ENCODE measurements at places on chromosomes 13 and 19. TPM values are rescaled to one million over a fixed set of nuclear protein-coding genes. Genes with fewer than 3 reads are reported as not detected.

GRCh38 chr13:73633817-73634460 is 500.3 kb downstream of the KLF12 start:
- DNase-seq = no peak

- no peak for DNase-seq
Observed at GRCh38 chr19:4712771-4713170, 10.9 kb downstream of the DPP9 start.

Gene TPTE2
- total RNA-seq = not detected

DNA sequence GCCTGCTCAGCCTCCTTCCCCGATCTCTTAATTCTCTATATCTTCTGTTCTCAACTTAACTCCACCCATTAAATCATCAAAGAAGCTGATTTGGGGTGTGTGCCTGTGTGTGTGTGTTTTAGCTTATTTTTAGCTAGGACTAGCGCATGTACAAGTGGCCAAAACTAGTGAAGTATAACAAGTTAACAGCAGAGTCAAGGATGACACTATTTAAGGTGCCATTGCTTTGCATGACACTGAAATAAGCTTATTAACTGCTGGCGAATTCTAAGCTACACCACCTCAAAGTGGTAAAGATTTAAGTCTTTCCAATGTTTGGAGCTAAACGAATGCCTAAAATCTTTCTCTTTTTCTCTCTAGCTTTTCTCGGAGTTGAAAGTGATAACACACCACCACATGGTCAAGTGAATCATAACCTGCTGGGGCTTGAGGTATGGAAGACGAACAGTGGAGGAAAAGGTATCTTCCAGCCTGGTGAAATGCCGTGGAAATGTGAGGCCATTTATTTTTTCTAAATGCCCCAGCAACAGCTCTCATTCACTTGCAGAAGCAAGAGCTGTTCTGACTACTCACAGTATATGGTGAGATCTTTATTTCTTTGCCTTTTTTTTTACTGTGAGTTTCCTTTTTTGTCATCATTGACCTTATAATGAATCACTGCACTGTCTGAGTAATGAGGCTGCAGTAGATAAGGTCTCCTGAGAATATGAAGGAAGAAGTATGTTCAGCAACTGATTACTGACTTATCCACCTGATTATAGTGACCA is 570.3 kb downstream of the PCDH9 start:
- DNase-seq = peak; percentile 19

DNA sequence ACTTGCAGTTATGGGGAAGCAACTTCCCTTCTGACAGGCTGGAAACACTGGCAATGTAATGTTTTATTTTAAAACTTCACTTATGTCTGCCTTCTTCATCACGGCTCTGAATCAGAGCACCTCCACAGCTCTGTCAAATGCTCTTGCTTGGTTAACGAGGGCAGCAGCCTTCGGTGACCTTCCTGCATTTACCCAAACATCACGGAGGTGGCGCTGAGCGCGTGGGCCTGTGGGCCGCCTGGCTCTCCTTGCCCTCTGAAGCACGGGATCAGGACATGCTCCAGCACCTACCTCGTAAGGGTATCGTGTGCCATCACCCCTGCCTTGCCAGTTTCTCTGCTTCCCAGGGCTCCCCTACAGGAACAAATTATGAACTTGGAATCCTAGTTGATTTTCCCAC is 310.0 kb downstream of the TEX29 start:
- no peak for DNase-seq

GRCh38 chr19:30848636-30849425 is 476.6 kb downstream of the ZNF536 start:
- DNase-seq = no peak

Gene NALCN
- 4.3 TPM for total RNA-seq

GRCh38 chr19:28523619-28524018 is 689.3 kb downstream of the UQCRFS1 start:
- DNase-seq = no peak

- DNase-seq = no peak
Observed at GRCh38 chr19:18174983-18175382, 1.4 kb downstream of the IFI30 start.

DNA sequence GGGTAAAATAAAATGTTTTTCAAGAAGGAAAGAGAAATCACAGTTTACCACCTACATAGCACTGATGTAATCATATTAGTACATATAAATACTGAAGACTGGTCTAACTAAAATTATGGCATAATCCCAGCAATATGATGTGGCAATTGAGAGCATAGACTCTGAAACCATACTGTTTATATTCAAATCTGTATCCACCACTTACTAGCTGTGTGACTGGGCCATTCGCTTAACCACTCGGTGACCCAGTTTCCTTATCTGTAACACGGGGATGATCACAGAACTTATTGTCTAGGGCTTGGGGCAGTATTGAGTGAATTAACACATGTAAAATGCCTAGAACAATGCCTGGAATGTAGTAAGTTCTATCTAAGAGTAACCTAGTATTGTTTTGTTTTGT is 13.1 kb upstream of the GTF3A start:
- no peak for DNase-seq

- no peak for DNase-seq
Observed at GRCh38 chr13:21256351-21256761, 79.9 kb downstream of the MRPL57 start.

- no peak for DNase-seq
Observed at GRCh38 chr13:73532987-73533510, 474.2 kb downstream of the KLF5 start.

Gene ZNF534
- not detected for total RNA-seq

Gene ZNF835
- not detected for total RNA-seq

- DNase-seq = no peak
Observed at GRCh38 chr19:33096005-33096404, 15.0 kb downstream of the GPATCH1 start.

- DNase-seq = no peak
Observed at GRCh38 chr19:19274146-19274545, 1.0 kb upstream of the TM6SF2 start.
